ENCODE measurements at places on chromosomes 3 and 15. TPM values are rescaled to one million over a fixed set of nuclear protein-coding genes. Genes with fewer than 3 reads are reported as not detected.

Gene C3orf33
- total RNA-seq: 4.9 TPM

Gene ABI3BP
- 86.7 TPM for total RNA-seq

DNA sequence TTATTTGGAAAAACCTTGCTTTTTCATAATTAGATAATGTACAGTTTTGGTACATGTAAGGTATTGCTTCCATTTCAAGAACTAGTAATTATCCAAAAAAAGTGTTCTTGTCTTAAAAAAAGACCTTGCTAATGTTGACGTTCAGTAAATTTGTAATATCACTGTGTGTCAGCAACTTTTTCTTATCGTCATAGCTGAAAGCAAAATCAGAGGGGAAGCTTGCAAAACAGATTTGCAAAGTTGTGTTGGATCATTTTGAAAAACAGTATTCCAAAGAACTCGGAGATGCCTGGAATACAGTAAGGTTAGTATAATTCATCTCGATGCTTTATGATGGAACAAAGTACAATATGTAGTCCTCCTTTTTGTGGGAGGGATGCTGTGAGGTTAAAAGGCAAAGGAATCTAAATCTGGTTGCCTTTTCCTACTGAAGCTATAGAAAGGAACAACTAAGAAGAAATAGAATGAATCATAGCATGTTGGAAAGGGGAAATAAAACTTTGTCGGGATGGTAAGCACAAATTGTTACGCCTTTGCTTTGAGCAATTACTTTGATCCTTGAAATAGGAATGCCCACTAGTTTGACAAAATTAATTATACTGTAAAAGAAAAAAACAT lies 1.5 kb downstream of the NSUN3 start:
- DNase-seq: no peak

DNA sequence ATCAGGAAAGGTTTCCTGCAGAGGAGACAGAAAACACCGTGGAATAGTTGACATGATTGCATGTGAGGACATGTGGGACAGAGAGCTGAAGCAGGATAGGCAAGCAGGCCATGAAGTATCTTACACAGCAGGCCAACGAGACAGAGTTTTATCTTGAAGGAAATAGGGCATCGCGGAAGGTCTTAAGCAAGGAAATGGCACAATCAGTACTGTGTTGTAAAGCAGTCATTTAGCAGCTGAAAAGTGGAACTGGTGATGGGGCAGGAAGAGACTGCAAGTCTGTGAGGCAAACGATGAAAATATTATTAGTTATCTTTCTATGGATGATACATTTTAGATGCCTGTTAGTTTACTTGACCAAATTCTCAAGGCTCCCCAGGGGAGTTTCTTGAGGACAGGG lies 535.1 kb downstream of the SOX2 start:
- no peak for DNase-seq

- DNase-seq: no peak
Measured at GRCh38 chr3:196641333-196642054, 2.0 kb downstream of the NRROS start.

DNA sequence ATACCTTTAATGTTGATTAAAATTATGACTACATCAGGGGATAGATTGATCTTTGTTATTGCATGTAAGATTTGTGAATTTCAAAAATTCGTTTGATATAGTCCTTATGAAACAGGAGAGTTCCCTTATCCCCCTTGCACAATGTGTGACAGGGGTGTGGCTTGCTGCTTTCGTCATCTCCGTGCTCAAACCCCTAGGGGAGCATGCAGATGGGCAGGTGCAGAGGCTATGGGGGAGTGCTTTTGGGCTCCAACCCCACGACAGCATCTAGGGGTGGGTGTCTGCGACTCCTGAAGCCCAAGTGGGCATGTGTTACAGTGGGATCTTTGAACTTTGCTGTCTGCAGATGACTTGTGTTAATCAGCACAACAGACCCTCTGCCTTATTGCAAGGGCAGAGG lies 360.1 kb upstream of the GOLIM4 start:
- no peak for DNase-seq

Gene SH2D7
- total RNA-seq: not detected

DNA sequence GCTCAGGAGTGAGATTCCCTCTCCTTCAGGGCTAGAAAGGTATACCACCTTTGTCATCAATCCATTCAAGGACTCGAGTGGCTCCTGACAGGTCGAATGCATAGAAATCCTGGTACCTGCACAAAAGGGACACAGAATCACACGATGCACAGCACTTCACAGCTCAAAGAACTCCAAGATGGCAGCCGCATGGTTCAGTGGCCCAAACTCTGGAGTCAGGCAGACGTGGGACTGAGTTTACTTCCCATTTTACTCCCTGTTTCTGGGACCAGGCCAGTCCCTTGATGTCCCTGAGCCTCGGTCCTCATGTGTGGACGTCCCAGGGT lies 536 bp downstream of the WDR73 start:
- DNase-seq: no peak

Gene DRD3
- total RNA-seq: not detected

Gene ACKR4
- total RNA-seq: 2.0 TPM

DNA sequence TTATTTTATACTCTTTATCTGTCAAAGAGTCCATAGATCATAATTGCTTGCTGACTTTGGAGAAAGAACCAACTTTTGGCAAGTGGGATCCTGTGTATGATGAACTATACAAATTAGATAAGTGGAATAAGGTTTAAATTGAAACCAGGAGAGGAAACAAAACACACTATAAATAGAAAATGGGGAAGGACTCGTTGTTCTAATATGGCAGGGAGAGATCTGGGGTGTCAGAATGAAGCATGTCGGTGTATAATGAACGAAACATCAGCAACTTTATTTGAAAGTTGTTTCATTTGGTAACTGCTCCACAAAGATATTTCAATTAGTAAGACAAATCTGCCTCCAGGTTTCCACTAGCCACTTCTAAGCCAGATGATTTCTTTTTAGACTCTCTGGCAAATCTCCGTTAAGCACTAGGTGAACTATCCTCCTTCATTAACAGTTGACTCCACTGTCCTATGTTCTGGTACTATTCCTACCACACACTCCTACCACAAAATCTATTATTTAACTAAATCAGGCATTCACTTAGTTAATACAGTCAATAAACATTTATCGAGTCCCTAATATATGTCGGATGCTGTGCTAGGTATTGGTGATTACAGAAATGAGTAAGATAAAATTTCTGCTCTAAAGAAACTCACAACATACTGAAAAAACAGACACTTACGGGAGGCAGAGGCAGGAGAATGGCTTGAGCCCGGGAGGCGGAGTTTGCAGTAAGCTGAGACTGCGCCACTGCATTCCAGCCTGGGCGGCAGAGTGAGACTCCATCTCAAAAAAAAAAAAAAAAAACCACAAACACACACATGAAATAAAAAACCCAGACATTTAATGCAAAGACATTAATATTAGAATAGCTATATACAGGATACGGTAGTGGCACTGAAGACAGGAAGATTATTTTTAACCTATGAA lies 20.1 kb downstream of the SLC15A2 start:
- DNase-seq: no peak

GRCh38 chr3:96813820-96814650 lies at the start of gene EPHA6:
Gene EPHA6 (plus strand): TSS chr3:96814594.
- DNase-seq: peak; percentile 69

Gene SCAANT1
- total RNA-seq: not detected

- DNase-seq: no peak
Measured at GRCh38 chr15:53251523-53251922, 461.4 kb upstream of the ONECUT1 start.

Gene CHSY1
- total RNA-seq: 33.0 TPM

Gene ANKRD63
- not detected for total RNA-seq

Gene FGF7
- total RNA-seq: 32.2 TPM

Gene VIPR1
- 77.0 TPM for total RNA-seq

- no peak for DNase-seq
Measured at GRCh38 chr3:179702271-179702947, 49.6 kb downstream of the USP13 start.

DNA sequence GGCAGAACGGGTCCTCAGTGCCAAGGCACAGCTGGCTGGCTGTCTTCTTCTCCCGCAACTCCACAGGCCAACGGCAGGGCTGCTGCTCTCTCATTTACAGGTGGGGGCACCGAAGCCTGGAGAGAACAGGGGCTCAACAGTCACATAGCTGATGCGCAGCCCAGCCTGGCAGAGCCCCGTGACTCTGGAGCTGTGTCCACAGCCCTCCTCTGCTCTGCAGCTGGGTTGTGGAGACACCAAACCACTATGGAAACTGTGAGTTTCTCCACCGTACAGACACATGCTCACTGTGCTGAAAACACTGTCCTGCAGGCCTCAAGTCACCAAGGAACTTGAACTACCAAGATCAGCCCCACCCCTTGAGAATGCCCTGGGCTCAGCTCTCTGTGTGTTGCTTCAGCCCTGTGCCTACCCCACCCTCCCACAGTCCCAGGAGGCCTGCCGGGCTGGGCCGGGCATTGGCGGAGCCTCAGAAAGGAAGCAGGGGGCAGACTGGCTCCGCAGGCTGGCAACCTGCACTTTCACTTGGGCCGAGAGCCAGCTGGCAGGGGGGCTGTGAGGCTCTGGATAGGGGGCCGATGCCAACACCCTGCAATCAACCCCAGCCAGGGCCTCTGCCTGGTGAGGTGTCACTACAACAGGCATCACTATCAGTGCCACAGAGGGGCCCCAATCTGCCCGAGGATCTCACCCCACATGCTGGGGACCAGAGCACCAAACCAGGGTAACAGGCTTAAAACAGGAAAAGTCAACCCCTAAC lies 113.7 kb upstream of the RPL32 start:
- peak; percentile 58 for DNase-seq

DNA sequence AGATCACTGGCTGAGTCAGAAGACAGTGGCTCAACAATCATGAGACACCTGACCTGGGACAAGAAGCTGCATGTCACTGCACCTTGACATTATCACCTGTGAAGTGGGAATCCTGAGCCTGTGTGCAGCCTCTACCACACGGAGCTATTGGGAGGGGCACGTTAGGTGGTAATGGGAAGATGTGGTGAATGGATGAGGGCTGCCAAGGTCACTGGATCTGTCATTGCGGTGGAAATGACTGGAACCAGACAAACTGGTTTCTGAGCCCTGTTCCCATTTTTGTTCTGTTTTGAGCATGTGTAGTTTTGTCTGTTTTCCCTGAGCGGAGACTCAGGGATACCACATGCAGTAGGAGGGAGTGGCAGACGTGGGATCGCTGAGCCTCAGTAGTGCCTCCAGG lies 235.5 kb downstream of the OPA1 start:
- no peak for DNase-seq

Gene BFSP2
- total RNA-seq: not detected

Gene LRRC31
- total RNA-seq: 0.43 TPM

DNA sequence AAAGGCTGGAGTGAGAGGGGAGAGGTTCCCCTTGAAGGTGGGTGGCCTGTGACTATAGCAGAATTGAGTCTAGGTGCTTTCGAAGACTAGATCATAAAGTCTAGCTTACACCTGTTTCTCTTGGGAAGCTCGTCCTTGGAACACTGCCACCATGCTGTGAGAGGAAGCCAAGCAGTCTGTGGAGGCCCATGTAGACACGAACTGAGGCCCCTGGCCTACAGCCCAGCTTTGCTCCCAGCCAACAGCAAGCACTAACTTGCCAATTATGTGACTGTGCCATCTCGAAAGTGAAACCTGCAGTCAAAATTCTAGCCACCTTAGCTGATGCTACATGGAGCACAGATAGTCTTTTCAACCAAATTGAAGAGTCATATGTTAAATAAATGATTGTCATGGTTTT lies 190.5 kb upstream of the NECTIN3 start:
- peak; percentile 16 for DNase-seq

DNA sequence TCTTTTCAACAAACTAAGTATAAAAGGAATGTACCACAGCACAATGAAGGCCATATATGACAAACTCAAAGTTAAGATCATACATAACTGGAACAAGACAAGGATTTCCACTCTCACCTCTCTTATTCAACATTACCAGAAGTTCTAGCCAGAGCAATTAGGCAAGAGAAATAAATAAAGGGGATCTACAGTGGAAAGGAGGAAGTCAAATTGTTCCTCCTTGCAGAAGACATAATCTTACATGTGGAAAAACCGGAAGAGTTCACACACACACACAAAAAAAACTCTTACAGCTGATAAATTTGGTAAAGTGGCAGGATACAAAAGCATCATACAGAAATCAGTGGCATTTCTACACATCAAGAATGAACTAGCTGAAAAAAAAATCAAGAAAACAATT lies 277.9 kb downstream of the MCTP2 start:
- DNase-seq: no peak

GRCh38 chr3:34582055-34582454 lies 783.6 kb downstream of the PDCD6IP start:
- DNase-seq: no peak

DNA sequence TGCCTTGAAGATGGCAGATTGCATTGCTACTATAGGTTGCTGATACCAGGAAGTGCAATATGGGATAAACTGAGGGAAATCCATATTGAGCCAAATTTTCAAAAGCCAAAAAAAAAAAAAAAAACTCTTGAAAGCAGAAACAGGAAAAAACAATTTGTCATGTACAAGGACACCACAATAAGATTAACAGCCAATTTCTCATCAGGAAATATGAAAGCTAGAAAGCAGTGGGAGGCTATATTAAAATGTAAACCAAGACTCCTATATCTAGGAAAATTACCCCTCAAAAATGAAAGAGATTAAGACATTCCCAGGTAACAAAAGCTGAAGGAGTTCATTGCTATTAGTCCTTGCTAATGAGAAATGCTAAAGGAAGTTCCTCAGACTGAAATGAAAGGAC lies 462.8 kb upstream of the DPH6 start:
- DNase-seq: no peak

- DNase-seq: no peak
Measured at GRCh38 chr15:52284164-52284563, 11.4 kb downstream of the MYO5C start.

Gene SAMD7
- total RNA-seq: not detected

- DNase-seq: no peak
Measured at GRCh38 chr3:6654670-6655069, 206.2 kb upstream of the GRM7 start.

- DNase-seq: no peak
Measured at GRCh38 chr3:9301798-9302197, 52.4 kb upstream of the SRGAP3 start.

Gene DPPA2
- total RNA-seq: not detected

DNA sequence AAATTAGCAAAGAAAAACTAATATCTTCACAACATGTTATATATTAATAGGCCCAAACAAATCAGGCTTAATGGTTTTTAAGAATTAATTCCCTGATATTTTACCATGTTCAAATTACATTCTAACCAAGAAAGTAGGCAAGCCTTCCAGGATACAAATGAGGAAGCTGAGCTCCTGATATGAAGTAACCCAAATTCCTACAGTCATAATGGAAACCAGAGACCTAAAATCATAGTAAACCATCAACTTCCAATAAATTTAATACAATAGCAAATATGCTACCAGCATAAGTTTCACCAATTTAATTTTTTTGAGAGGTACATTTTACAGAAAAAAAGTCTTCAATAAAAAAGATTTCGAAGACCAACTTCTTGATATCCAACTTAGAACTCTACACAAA lies 3.8 kb downstream of the DCBLD2 start:
- DNase-seq: no peak

- DNase-seq: peak; percentile 74
Measured at GRCh38 chr3:66442254-66443117, 58.3 kb downstream of the LRIG1 start.

All from lung (tissue), 17 donors.